ENCODE measurements at places on chromosomes 1 and 21.

- no peak overlapping the region for H3K27ac ChIP-seq
- peaks cover 62% of the 10 kb centered on the region for H3K27me3 ChIP-seq
- no peak for DNase-seq
- no peaks in the 10 kb centered on the region for H3K36me3 ChIP-seq
- H3K4me3 ChIP-seq = no peak overlapping the region
Observed at GRCh38 chr1:211135342-211135950, 1.5 kb upstream of the KCNH1 start.

DNA sequence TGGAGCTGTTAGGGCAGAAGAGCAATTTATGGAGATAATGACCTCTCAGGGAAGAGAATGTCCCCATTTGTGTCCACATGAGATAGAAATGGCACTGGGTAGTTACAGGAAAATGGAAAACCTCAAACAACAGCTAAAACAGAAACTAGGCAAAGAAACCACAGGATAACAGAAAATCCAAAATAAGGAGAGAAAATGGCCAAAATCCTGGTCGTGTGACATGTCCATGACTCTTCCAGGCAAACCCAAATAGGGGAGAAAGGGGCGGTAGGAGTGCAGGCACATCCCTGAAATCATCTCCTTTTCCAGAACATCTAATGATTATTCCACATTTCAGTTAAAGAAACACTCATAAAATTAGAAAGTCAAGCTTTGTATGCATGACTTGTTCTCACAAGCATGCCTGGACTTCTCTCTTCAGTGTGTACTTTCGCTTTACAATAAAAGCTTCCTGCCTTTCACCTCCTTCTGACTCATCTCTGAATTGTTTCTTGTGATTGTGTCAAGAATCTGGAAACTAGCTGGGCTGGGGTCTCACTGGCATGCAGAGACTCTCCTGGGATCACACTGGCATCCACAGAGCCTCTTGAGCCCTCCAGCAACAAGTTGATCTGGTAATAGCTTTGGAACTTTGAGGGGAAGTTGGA lies 171.4 kb upstream of the ZP4 start:
- H3K27ac ChIP-seq = no peak overlapping the region
- no peaks in the 10 kb centered on the region for H3K36me3 ChIP-seq
- DNase-seq = no peak
- no peaks in the 10 kb centered on the region for H3K27me3 ChIP-seq
- no peak overlapping the region for H3K4me3 ChIP-seq
- no peaks in the 10 kb centered on the region for H3K4me1 ChIP-seq

DNA sequence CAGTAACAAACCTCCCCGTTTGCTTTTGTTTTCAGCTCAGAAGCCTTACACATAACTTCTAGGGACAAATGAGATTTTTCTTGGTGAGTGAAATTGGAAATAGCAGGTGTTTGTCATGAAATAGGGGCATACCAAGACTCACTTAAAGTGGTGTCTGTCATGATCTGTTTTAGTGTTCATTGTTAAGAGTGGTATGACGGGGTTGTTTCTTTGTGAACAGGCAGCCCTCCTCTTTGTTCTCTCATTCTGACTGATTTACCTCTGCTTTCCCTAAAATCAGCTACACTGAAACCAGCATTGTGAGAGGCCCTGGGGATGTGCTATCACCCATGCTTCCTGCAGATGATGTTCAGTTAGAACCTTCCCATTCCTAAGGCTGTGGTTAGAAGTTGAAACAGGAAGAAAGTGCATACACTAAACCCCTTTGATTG lies 2.5 kb upstream of the ERO1B start:
- peaks cover 2% of the 10 kb centered on the region for H3K36me3 ChIP-seq
- peak overlapping the region; percentile 76 for H3K27ac ChIP-seq
- peaks cover 40% of the 10 kb centered on the region for H3K4me1 ChIP-seq
- H3K27me3 ChIP-seq = no peaks in the 10 kb centered on the region
- peak overlapping the region; percentile 64 for H3K4me3 ChIP-seq

DNA sequence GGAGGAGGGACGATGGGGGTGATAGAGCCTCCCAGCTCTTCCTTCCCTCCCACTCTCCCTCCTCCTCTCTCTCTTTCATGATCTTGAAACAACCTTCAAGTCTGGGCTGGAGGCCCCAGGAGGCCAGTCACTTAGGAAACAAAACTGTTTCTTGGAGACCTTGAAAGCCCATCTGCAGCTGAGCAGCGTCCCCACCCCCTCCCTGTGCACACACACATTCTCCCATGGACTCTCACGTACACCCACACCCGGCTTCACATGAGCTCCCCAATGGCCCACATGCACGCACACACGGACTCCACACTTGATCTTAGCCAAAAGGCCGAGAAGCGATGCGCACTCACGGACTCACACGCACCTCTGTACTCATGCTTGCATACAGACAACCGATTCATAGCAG lies 3.2 kb upstream of the ATP1A2 start:
- no peaks in the 10 kb centered on the region for H3K36me3 ChIP-seq
- H3K27ac ChIP-seq = no peak overlapping the region
- DNase-seq = no peak
- H3K4me3 ChIP-seq = no peak overlapping the region

DNA sequence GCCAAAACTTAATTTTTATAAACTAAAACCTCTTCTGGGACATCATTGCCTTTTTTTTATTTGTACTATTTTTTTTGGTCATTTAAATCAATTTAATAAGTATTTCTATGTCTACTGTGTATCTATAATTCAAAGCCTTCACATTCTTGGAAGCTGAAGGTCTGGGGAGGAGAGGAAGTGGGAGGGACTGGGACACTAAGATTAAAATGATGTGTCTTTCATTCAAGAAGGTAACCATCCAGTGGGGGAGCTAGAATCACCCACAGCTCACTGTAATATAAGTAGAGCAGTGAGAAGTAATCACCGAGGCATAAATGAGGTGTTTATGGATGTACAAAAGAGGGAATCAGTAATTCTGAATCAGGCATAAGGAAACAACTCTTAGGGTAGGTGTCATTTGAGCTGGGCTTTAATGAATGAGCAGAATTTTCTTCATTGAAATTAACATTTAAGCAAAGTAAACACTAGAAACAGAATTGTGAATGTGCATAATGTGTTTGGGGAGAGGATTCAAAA lies 52.8 kb downstream of the PTGER3 start:
- no peak for DNase-seq
- no peaks in the 10 kb centered on the region for H3K4me1 ChIP-seq
- no peak overlapping the region for H3K4me3 ChIP-seq

DNA sequence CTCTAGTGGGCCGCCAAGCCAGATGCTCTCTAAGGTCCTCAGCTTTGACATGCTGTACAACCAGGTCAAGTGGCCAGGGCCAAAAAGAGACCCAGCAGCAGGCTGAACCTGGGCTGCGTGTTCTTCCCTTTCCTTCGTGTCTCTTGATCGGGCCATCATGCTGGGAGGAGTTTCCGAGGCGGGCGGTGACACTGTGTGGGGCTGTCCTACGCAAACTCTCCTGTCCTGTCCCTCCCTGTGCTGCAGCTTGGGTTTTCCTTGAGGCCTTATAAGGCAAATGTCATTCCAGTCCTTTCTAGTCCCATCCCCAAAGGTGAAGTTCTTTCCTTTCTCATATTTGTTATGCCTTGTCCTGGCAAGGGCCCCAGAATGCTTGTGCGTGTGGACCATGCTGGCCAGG lies 56.7 kb downstream of the ARHGEF10L start:
- no peak overlapping the region for H3K27ac ChIP-seq
- H3K4me1 ChIP-seq = no peaks in the 10 kb centered on the region
- no peaks in the 10 kb centered on the region for H3K27me3 ChIP-seq

DNA sequence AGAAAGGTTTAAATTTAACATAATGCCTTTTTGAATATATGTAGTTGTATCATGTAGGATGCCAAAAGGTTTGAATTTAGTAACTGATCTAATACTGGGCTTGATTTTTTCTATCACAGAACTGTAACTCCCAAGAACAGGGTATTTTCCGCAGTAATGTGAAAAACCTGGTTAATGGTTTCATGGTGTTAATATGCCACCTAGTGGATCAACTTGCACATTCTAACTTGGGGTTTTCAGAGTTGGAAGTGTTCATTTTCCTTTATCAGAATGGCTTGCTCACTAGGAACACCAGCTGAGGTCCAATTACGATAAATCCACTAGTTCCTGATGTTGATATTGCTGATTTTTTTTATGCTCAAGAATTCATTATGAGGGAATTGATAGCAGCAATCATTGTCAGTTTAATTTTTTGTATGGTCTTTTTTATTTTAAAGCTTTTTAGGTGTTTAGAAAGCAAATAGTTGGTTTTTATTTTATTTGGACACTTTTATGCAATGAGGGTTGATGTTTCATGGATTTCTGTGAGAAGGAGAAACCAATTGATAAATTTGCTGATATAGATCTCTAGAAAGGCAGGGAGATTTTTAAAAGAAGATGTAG lies 157.2 kb downstream of the PLA2G4A start:
- no peaks in the 10 kb centered on the region for H3K36me3 ChIP-seq
- no peak overlapping the region for H3K27ac ChIP-seq
- no peak overlapping the region for H3K4me3 ChIP-seq
- H3K27me3 ChIP-seq = no peaks in the 10 kb centered on the region
- H3K4me1 ChIP-seq = no peaks in the 10 kb centered on the region
- DNase-seq = no peak

DNA sequence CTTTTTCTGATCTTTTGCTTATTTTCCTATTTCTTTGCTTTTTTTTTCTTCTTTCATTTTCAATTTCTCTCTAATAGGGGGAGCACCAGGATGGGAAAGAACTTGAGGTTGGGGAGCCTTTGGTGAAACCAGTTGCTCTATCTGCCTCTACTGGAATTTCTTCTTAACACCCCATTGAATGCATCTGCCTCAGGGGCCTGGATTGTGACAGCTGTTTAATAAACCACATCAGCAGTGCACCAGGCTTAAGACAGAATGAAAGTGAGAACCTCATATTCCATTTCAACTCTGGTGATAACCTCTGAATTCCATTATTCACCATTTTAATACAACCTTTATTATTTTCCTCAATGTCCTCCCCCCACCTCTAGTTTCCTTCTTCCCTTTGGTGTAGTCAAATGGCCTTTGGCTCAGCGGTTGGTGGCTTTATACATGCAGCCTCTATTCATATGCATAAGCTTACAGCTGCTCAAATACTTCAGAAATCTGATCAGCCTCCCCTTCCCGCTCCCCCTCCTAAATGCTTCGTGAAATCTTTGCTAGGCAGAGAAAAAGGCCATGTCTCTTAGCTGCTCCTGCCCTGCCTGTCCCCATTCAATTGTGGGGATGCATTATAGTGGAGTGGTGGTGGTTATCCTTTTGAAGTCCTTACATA lies 537.3 kb upstream of the PLXNA2 start:
- H3K4me3 ChIP-seq = no peak overlapping the region
- H3K27ac ChIP-seq = no peak overlapping the region
- no peak for DNase-seq
- H3K27me3 ChIP-seq = peaks cover 2% of the 10 kb centered on the region

- H3K27ac ChIP-seq = no peak overlapping the region
- H3K27me3 ChIP-seq = no peaks in the 10 kb centered on the region
- H3K36me3 ChIP-seq = no peaks in the 10 kb centered on the region
- H3K4me1 ChIP-seq = no peaks in the 10 kb centered on the region
- no peak for DNase-seq
Observed at GRCh38 chr1:85438353-85438752, 26.6 kb downstream of the DDAH1 start.

DNA sequence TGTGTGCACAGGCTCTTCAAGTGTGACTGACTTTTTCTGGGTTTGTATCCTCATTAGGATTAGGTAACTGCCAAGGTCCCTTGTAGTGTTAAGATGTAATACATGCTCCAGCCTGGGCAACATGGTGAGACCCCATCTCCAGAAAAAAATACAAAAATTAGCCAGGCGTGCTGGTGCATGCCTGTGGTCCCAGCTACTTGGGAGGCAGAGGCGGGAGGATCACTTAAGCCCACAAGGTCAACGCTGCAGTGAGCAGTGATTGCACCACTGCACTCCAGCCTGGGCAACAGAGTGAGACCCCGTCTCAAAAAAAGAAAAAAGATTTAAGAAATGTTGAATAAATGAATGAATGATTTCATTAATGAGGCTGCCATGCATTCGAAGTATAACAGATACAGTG lies 15.1 kb downstream of the ZBTB17 start:
- H3K27me3 ChIP-seq = no peaks in the 10 kb centered on the region
- no peak for DNase-seq
- H3K27ac ChIP-seq = no peak overlapping the region
- H3K4me1 ChIP-seq = peaks cover 91% of the 10 kb centered on the region
- no peak overlapping the region for H3K4me3 ChIP-seq

All from activated B cell treated with CpG ODN at 0.5 μM for 24 hours (primary cell).